ENCODE measurements at places on chromosomes 13 and 19.

DNA sequence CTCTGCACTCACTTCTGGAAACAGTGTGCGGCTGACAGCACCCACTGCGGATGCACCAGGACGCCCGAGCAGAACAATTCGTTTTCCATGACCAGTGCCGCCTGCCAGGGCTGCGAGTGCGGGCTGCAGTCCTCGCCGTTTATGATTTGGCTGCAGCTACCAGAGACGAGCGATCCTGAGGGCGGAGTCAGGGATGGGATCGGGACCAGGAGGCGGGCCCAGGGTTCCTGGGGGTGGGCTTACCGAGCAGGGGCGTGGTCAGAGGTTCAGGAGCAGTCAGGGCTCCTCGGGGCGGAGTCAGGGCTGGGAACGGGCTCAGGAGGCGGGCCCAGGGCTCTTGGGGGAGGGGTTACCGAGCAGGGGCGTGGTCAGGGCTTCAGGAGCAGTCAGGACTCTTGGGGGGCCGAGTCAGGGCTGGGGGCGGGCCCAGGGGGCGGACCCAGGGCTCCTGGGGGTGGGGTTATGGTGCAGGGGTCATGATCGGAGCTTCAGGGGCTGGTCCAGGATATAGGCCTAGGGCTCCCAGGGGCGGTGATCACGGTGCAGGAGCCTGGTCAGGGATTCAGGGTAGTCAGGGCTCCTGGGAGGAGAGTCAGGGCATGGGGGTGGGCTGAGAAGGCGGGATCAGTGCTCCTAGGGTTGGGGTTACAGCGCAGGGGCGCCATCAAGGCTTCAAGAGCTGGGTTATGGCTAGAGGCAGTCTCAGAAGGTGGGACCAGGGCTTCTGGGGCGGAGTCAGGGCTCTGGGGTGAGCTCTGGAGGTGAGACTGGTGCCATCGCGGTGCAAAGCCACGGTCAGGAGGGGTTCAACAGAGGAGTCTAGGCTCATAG lies 1.7 kb downstream of the KLK4 start:
- peak; percentile 19 for DNase-seq

DNA sequence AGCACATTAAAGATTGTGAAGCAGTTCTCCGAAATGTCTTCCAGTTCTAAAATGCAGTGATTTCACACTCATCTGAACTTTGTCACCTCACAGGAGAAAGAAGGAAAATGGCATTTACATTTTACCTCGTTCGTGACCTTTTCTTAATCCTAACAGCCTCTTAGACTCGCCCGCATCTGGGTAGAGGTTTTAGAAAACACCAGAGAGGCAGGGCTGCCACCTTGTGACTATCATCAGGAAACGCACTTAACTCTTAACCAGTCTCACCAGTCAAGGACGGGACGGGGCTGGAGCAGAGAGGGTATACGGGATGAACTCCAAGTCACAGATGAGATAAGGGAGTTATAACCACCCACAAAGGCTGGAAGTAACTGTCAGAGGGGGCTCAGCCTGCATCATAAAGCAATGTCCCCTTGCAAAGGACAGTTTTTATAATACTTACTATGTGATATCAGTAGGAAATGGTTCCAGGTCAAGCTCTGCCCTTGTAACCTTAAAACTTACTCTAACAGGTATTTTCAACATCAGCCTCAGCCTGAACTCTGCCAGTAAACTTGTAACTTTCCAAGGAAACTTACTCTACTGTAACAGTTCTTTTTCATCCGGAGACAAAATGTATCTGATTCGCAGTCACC lies 8.6 kb upstream of the CEACAM6 start:
- DNase-seq = peak; percentile 68

- no peak for DNase-seq
Observed at GRCh38 chr13:30253830-30254229, 53.5 kb downstream of the KATNAL1 start.

DNA sequence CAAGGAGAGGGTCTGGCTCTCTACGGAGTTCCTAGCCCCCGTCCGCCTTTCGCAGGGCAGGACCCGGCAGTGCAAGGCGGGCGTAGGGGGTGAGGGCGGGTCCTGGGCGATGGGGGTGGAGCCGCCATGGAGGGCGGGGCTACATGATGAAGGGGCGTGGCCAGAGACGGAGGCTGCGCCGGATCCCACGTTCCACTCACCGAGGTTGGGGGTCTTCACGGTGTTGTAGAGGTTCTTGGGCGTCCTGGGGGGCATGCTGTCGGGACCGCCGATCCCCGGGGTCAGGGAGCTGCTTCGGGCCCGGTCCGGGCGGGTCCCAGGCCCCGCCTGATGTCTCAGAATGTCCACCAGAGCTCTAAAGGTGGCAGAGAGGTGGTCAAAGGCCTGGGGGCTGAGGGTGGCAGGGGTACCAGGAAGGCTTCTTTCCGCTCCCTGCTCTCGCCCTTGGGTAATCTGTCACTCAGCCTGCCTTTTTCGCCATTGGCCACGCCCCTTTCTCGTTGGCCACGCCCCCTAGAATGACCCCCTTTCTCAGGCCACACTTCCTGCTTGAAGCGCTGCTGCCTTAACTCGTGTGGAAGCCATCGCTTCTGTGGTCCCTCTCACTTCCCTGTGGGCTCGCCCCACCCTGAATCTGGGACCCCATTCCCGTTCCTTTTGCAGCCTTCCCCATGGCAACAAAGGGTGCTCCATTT lies 2.5 kb downstream of the SHISA7 start:
- DNase-seq = no peak
